ENCODE measurements at places on chromosomes 5 and 9.
A peak's percentile ranks its signal among the peaks of the same experiment; 100 is the strongest.

DNA sequence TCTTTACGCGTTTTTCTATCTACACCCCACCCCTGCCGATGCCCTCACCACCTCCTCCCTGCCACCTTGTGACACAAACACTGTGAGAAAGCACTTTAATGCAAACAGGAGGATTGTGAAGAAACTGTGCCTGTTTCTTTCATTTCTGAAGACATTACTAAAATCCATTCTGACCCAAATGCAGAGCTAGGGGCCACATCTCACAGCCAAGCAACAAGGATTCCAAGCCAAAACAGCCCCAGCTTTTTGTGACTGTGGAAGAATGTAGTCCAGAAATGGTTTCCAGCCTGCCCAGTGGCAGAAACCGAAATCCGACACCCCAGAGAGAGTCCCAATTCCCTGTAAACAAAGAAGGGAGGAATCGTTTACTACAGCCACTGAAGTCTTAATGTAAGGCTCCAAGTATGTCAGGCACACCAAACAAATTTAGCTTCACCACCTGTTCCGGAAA is 190.9 kb downstream of the TTC39B start:
- DNase-seq, result peak; percentile 32

DNA sequence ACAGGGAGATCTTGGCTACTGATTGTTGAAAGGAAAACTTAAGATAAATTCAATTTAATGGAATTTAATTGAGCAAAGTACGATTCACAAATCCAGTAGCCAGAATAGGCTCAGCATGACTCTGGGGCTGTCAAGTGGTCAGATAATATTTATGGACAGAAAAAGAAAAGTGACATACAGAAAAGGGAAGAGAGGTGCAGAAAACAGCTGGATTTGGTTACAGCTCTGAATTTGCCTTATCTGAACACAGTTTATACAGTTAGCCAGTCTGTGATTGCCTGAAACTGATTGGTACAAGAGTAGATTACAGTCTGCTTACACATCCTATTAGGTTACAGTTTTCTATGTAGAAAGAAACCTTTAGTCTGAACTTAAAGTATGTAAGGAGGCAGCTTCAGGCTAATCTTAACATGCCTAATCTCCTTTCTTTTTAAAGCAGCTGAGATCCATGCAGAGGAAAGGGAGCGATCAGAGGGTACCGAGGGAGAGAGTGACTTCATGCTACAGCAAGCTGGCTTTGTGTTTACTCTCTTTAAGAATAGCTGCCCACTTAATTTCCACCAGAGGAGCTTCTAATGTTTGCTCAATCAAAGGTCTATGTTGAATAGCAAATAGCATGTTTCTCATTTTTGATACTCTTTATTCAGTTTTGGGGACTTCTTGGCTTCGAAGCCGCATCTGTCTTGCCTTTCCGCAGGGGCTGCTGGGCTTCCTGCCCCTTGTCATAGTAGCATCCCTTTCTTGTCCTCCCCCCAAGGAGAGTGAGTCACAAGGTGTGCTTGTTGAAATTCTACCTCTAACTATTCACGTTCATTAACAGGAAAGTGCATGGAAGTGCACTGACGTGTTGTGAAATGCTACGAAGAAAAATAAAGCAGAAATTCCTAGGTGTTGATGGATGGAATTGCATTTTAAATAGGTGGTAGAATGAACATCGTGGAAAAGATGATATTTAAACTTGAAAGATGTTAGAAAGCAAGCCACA is 761.2 kb downstream of the TAF11L14 start:
- no peak for DNase-seq

DNA sequence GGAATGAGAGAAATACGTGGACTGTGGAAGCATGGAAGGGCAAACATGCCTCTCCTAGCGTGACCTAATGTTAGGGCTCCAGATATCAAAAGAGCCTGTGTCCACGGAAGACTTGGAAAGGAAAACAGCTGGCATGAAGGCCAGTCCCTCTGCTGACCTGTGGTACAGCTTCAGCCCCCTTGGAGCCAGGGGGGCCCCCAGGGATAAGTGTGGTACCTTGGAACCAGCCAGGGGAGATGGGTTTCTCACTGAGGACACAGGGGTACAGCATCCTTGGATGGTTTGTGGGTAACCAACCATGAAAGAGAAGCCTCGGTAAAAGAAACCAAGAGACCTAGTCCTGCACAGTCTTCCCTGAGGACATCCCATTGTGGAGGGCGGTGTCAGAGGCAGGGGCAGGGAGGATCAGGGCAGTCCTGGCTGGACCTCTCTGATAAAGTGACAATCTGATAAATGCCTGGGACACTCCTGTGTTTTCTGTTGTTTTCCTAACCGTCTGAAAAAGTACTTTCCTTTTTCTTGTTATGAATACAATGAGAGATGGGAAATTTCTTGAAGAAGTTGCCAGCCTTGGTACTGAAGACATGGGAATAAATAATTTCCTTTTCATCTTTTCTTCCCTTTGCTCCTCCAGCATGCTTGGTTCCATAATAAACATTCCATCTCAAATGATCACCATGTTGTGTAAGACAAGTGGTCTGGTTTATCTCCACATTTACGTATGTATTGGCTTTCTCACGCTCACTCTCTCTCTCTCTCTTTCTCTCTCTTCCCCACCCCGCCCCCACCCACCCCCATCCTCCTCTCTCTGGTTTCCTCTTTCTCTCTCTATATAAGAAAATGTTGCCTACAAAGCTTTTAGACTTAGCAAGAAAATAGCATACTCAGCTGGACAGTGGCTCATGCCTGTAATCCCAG is 102.1 kb downstream of the SUSD1 start:
- no peak for DNase-seq

GRCh38 chr5:100270023-100270771 is 265.0 kb upstream of the FAM174A start:
- no peak for DNase-seq

DNA sequence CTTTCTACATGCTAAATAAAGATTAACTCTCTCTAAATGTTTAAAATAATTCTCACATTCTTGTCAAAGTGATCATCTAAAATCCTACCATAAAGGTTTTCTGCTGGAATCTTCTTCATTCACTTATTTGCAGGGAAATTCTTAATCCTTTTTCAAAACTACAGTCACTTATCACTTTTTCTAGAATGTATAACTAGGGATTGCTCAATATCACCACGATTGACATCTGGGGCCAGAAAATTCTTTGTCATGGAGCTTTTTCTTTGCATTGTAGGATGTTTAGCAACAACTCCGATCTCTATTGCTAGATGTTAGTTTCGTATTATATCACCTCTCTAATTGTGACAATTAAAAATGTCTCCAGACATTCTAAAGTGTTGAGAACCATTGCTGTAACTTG is 344.9 kb upstream of the PIK3R1 start:
- DNase-seq, result no peak

DNA sequence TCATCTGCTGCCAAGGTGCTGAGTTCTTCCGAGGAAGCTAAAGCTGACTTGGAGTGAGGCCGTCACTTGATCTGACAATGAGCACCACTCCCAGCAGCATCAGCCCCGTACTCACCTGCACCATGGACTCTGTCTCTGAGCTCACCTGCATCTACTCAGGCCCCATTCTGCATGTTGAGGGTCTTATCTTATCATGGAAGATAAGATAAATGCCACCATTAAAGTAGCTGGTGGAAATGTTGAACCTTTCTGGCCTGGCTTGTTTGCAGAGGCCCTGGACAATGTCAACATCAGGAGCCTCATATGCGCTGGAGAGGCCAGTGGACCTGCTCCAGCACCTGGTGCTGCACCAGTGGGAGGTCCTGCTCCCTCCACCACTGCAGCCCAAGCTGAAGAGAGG is 35.0 kb upstream of the HMGCS1 start:
- DNase-seq, result no peak

GRCh38 chr9:28031521-28032267 is 458.4 kb upstream of the C9orf72 start:
- DNase-seq, result no peak

- DNase-seq, result peak; percentile 57
These were observed 1238.0 kb upstream of the NUDT12 start for GRCh38 chr5:104800440-104801048.

DNA sequence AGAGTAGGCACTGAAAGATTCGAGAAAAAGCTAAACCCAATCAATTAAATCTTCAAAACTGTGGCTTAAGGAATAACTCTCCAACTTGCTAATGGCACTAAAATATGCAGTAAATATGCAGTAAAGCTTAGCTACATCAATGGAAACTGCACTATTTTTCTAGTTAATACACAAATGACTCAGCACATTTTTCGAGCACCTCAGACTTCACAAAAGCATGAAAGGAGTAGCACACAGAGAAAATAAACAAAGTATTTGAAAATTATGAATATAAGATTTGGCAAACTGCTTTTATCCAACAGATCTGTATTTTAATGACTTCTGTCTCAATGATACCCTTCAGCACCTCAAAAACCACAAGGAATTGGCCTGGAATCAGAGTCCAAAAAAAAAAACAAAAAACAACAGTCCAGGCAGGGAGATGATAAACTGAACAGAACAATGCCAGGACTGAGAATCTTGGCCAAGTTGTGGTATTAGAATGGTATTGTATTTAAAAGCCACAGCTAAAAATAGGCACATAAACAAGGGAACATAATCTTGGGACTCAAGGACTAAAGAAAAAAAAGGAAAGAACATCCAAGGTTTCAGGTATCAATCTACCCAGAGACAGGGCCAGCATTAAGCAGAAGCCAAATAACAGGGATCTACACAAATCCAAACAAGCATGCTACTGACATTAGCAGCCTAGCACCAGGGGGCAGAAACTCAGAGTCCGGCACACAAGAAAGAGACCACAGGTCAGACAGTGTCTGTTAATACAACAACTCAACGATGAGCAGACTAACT is 21.4 kb downstream of the TMEM245 start:
- DNase-seq, result peak; percentile 53

Data from T47D (cell line).